Activated B cell treated with CpG ODN at 0.5 μM for 24 hours (primary cell): ENCODE measurements at places on chromosomes 3 and 15. TPM values are rescaled to one million over a fixed set of nuclear protein-coding genes. Genes with fewer than 3 reads are reported as not detected.

DNA sequence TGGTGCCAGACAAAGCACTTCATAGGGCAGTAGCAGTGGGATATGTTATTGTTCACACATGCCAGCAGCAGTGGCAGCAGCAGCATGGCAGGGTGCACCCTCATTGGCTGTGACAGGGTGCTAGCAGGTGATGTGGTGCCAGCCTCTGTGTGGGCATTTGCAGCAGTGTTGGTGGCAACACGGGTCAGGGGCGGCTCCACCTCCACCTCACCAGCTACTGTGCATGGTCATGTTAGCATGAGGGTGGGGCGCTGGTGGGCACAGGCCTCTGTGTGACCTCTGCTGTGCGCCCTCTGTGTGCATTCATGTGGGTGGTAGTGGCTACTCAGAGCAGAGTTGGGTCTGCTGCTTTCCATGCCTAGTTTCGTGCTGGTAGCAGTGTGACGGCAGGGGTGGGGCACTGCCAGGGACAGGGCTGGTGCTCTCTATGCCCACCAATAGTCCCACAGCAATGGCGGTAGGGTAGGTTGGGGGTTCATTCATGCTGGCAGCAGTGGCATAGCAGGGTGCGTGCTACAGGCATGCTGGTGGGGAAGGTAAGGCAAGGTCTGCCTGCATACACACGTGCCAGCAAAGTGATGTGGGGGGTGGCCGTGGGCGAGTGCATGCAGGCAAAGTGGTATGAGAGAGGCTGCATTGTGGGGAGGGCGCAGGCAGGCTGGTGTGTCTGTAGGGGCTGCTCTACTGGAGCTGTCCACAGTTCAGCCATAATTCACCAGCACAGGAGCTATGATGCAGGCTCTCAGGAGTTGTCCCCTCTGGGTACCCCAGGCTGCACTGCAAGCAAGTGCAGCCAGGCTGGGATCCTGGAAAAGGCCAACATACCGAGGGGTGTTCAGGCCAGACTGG, 402.7 kb downstream of the GRM7 start:
- DNase-seq, result no peak

DNA sequence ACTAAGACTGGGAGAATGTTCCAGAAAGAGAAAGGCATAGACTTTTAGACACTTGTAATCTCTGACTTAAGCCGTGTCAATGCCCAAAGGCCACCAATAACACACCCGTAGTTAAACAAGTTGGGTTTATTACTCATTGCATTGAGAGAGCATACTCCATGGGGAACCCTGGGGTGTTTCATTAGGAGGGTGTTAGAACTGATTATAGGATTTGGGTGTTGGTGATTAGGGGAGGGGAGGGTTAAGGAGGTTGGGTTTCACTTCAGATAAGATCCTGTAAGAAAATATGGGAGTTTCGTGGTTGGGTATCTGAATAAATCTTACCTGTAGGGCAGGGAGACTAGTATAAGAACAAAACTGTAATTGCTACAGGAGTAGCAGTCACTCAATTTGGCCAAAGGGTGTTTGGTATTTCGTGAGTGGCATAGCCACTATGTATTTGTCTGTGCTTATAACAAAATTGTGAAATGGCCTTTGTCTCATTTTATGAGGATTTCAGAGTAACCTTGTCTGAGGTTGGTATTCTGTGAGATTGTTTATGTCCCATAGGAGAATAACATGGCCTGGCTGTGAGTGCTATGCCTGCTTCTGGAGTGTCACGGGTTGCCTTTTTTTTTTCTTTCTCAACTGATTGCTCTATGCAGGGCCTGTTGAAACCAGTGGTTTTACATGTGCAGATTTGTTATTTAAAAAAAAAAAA, 2.9 kb downstream of the HACD3 start:
- no peak for DNase-seq

GRCh38 chr15:64251121-64251520, 88.3 kb upstream of the PPIB start:
- no peak for DNase-seq

- DNase-seq, result no peak
Observed at GRCh38 chr15:67827562-67828277, 2.4 kb downstream of the SKOR1 start.

DNA sequence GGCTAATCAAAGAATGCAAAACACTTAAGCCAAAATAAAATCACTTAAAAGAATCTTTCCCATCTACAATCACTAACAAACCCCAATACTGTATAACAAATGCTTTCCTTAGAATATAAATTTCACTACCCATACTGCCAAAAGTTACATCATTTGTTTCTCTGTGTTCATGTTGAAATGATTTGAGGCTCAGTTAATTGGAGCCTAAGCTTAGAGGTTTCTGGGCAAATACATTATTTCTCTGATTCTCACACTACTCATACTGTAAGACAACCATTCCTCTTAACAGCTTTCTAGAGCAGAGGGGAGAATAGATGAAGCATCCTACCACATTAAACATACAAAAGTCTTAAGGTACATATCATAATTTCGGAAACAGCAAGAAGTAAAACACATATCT, 2.1 kb downstream of the RIOX2 start:
- DNase-seq, result no peak

LNP1 gene
- 1.7 and 2.4 TPM in 2 replicates for total RNA-seq

NMNAT3 gene
- total RNA-seq, result 1.1 TPM in 2 replicates

ECT2 gene
- 5.0 and 6.3 TPM in 2 replicates for total RNA-seq
